ENCODE measurements at places on chromosomes 4 and X. TPM values are rescaled to one million over a fixed set of nuclear protein-coding genes. Genes with fewer than 3 reads are reported as not detected.

The SPANXB1 gene
- not detected for total RNA-seq

The ARHGAP36 gene
- not detected for total RNA-seq

The SLC10A4 gene
- not detected for total RNA-seq

The BEX3 gene
- 158 TPM for total RNA-seq

The MED12 gene
- total RNA-seq, result 19.4 TPM

The ATP6AP2 gene
- 43.5 TPM for total RNA-seq

The ZAR1 gene
- total RNA-seq, result not detected

The GRIA3 gene
- total RNA-seq, result 0.73 TPM

The MAGEA3 gene
- not detected for total RNA-seq
